Activated B cell treated with CpG ODN at 0.5 μM for 24 hours (primary cell): ENCODE measurements at places on chromosomes 7 and 10. TPM values are rescaled to one million over a fixed set of nuclear protein-coding genes. Genes with fewer than 3 reads are reported as not detected.
A peak's percentile ranks its signal among the peaks of the same experiment; 100 is the strongest.

Gene CEP55
- 0.95 and 1.6 TPM in 2 replicates for total RNA-seq

GRCh38 chr10:102230861-102231356 is 4.8 kb downstream of the ELOVL3 start:
- DNase-seq, result peak; percentile 53

GRCh38 chr10:29067628-29068027 is 221.2 kb upstream of the LYZL1 start:
- DNase-seq, result no peak

DNA sequence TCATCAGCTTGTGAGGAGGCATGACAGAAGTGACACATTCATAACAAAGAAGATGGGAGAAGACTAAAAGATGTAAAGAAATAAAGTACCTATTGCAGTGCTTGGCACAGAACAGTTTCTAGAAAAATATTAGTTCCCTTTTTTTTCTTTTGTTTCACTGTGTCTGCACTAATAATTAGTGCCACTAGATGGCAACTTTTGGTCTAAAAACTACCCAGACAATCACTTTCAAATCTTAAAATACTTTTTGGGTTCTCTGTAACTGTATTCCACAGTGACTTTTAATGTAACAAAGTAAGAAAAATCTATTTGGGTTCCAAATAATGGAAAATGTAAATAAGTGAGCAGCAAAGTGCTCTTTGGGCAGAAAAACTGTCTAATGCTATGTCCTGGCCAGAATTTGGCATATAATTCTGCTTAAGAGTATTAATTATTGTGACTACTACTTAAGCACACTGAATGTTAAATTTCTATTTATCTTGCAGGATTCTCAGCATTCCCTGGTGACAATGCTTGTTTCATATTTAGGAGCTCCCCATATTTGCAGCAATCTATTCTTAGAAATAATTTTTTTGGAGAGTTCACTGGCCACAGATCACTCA is 134.8 kb upstream of the KIF5B start:
- DNase-seq, result no peak
